ENCODE measurements at places on chromosomes 7 and 10.
A peak's percentile ranks its signal among the peaks of the same experiment; 100 is the strongest.

DNA sequence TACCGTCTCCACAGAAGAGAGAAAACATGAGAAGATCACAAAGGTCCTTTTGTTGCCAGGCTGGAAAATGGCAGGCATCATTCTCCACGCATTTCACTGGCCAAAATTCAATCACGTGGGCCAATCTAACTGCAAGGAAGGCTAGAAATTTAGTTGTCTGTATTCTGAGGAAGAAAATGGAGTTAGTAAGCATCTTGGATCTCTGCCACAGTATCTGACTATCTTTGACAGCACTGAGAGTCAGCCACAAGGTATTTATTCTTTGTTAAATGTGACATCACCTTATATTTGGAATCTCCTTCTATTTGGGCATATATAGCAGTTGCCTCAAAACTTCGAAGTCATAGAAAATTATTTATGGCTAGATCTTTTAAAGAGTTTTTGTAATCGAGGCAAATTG lies 213.9 kb downstream of the NSUN6 start:
- peak; percentile 58 for DNase-seq

DNA sequence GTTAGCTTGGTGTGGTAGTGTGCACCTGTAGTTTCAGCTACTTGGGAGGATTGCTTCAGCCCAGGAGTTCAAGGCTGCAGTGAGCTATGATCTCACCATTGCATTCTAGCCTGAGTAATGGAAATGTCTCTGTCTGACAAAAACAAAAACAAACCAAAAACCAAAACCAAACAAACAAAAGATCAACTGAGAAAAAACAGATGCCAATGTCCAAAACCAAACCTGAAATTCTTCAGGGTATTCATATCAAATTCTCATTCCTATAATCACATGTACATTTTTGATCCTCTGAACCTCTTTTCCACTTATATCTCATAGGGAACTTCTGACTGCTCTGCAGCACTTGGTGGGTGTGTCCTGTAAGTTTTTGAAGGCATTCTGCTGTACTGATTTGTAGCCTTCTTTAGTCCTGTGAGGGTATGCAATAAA lies 87.0 kb downstream of the CDK6 start:
- peak; percentile 64 for DNase-seq

DNA sequence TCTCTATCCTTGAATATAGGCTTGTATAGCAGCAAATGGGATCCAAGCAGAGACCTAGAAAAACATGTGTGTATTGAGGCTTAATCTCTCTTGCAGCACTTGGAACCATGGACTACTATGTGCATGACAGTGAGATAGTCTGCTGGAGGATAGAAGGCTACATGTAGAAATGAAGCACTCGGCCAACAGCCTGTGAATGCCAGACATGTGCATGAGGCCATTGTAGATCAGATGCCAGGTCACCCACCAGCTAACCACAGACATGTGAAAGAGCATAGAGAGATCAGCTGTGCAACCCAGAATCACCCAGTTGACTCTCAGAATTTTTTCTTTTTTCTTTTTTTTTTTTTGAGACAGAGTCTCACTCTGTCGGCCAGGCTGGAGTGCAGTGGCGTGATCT lies 90.9 kb downstream of the NT5C2 start:
- DNase-seq, result no peak

DNA sequence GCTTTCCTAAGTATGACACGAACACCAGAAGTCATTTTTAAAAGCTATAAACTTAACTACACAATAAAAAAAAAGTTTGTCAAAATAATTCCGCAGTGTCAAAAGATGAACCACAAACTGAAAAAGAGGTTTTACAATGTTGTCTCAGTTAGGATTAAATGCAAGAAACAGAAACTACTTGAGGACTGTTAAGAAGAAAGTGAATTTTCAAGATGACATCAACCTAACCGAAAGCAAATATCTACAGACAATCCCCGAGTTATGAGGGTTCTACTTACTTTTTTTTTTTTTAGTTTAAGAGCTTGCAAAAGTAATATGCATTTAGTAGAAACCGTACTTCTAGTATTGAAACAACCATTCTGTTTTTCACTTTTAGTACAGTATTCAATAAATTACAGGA lies 62.3 kb downstream of the TFPI2 start:
- DNase-seq, result no peak

DNA sequence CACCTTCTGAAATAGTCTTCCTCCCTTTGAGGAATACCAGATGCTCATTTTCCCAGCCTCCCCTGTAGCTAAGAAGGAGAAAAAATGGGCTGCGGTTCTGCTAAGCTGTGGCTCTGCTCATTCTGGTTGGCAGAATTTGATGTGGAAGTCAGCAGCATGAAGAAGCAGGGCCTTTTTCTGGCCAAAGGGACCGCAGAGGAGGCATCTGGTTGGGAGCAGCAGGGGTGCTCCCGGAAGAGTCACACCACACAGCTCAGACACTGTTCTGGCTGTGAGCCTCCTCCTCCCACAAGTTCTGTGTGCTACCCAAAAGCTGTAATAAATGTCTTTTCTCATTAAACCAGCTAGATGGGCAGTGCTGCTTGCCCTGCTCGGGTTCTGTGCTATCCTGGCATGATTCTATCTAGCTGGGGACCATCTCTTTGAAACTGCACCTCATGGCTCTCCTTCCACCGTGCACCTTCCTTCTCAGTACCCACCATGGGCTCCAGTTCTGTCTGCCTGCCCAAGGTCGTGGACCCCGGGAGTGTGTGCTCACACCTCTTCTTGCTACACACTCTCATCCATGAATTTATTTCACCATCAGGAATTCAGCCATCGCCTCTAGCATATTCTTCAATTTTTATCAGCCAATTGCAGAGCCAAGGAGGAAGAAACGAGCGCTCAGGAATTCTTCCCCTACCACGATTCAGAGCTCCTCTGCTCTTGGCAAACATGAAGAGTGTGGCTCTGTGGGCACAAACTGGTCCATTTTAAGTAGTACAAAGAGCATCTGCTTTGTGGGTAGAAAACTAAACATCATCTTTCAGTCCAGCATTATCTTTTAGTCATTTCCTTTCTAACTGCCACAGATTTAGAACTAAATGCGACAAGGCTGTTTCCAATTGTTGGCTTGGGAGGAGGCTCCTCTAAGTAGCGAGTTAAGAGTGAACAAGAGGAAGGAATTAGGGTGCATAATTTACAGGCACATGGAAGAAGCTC lies 76.9 kb downstream of the FAM171A1 start:
- DNase-seq, result peak; percentile 25

- peak; percentile 41 for DNase-seq
Measured at GRCh38 chr10:11472158-11472753, 139.2 kb downstream of the USP6NL start.

DNA sequence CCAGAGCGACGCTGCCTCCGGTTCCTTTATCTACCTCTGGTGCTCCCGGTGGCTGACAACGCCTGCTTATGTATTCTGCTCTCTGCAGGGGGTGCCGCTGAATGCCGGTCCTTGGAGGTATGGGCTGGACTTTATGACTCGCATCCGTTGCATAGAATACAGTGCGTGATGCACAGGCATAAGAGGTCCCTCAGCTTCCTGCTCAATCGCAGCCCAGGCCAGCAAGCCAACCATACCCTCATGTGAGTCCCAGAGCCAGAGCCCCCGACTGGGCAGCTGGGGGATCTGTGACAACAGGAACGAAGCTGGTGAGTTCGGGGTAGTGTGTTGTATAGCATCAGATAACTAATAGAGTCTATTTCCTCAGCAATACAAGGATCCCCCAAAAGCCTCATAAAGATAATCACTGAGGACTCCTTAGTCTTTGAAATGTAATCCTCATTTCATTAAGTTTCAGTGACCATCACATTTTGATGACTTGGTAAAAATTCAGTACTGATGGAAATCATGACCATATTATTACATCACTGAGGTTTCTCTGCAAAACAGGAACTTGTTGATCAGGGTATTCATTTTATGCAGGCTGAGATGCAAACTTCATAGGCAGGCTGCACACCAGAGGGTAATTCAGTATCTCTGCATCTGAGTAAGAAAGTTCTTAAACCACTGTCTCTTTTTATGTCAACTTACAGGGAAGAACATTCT lies 607.8 kb downstream of the PTPRN2 start:
- DNase-seq, result no peak

GRCh38 chr7:2037808-2038522 lies 194.8 kb downstream of the MAD1L1 start:
- peak; percentile 80 for DNase-seq

- no peak for DNase-seq
Measured at GRCh38 chr10:64867501-64867962, 1346.3 kb downstream of the REEP3 start.

GRCh38 chr7:131107337-131108211 lies 220.1 kb upstream of the MKLN1 start:
- peak; percentile 83 for DNase-seq

DNA sequence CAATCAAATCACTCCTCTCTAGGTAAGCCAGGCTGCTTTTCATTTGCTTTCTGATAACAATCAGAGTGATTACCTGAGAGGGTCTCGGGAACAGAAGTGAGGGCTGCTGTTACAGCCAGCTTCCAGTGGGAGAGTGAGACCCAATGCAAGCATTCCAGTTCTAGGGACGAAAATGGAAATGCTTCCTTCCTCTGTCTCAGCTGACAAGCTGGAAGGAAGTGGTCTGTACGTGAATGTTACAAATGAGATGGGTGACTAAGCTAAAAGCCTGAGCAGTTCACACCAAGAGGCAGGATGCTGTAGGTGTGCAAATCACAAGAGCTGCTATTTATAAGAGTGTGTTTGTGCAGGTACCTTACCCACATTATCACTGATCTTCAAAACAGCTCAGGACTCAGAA lies 772.4 kb downstream of the GRID1 start:
- no peak for DNase-seq

GRCh38 chr10:130424418-130424817 lies 288.2 kb downstream of the GLRX3 start:
- DNase-seq, result no peak

GRCh38 chr10:132507956-132508490 lies 29.6 kb upstream of the INPP5A start:
- DNase-seq, result no peak

GRCh38 chr10:5752301-5752871 lies 60.8 kb downstream of the GDI2 start:
- no peak for DNase-seq

DNA sequence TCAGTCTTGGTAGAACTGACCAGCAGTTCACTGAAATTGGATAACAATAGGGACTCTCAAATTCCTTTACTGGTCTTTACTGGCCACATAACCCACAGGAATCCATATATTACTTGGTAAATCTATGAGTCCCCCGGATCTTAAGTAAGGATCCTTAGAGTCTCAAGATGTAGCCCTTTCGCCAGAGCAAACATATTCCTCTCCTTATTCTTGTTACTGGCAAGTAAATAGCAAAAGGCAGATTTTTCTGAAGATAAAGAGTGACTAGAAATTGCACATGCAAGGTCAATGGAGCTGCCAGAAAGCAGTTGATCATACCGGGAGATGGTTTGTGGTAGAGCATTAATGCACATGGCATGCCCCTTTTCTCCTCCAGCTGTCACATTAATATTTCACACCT lies 283.0 kb downstream of the HDAC9 start:
- peak; percentile 63 for DNase-seq

GRCh38 chr10:132446661-132447445 lies 49.9 kb downstream of the PWWP2B start:
- DNase-seq, result peak; percentile 19

DNA sequence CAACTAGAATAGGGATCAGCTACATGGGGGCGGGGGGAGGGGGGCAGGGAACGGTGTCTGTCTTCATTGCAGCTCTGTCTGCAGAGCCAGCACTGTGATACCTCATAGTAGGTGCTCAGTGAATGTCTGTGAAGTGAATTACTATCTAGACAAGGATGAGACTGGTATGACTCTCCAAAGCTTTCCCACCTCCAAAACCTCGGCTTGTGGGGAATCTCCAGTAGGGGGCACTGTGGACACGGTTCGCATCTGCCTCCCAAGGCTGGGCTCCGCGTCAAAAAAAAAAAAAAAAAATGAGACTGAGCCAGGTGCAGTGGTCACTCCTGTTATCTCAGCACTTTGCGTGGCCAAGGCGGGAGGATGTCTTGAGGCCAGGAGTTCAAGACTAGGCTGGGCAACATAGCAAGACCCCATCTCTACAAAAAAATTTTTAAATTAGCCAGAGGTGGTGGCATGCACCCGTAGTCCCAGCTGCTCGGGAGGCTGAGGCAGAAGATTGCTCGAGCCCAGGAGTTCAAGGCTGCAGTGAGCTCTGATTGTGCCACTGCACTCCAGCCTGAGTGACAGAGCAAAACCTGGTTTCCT lies 9.6 kb downstream of the TRIM56 start:
- DNase-seq, result peak; percentile 67

DNA sequence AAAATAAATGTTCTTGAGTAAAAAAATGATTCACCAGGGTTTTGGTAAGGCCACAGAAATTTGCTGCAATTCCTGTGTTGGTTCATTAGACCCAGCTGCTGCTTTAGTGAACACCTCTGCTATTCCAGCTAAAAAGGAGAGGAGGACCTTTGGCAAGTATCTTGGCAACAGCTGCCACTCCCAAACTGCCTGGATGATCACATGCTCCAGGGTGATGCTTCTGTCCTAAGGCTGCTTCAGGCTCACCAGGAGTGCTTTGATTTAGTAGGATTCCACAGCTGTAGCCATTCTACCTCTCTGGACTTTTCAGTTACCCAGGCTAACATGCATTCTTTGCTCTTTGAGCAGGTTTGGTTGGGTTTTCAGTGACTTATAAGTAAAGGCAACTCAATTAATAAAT lies 82.6 kb upstream of the NPVF start:
- DNase-seq, result no peak

DNA sequence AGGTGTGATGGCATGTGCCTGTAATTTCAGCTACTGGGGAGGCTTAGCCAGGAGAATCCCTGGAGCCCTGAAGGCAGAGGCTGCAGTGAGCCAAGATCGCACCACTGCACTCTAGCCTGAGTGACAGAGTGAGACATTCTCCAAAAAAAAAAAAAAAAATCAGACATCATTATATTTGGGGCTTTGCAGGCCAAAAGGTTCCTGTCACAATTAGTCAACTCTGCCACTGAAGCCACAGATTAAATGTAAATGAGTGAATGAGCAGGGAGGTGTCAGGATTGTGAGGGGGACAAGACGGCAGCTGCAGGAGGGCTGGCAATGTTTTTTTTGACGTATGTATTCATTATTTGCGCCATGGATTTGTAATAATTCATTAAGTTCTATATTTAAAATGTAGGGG lies 3.3 kb downstream of the ZNF33B start:
- DNase-seq, result no peak

DNA sequence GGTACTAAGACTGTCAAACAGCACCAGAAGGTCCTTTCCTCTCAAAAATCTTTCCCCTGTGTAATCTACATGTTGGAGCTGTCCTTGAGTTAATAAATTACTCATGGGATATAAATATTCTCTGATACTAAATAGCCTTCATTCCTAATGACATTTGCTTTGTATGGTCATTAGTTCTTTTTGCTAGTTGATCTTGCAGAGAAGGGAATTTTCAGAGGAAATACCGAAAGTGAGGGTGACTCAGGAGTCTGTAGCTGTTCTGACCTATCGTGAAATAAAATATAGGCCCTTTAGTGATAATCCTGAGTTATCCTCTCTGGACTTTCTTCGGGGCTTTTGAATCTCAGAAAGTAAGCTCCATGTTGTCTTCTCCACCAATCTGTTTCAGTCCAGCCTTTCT lies 19.4 kb upstream of the CLDN12 start:
- DNase-seq, result peak; percentile 79

All from IMR-90 (cell line).